ENCODE measurements at places on chromosomes 4 and X. TPM values are rescaled to one million over a fixed set of nuclear protein-coding genes. Genes with fewer than 3 reads are reported as not detected.

The PNMA5 gene
- total RNA-seq: not detected

The MAGEC2 gene
- total RNA-seq: not detected

The TLR6 gene
- total RNA-seq: 0.11 TPM

The DUSP21 gene
- not detected for total RNA-seq

The ADAD1 gene
- total RNA-seq: not detected

The CXorf51B gene
- total RNA-seq: not detected

The UGT2B10 gene
- total RNA-seq: not detected

The CD40LG gene
- total RNA-seq: not detected

The GAGE12J gene
- not detected for total RNA-seq

The TMEM271 gene
- not detected for total RNA-seq

The GLOD5 gene
- not detected for total RNA-seq

The FGF5 gene
- 0.09 TPM for total RNA-seq

The FAM3A gene
- 20.3 TPM for total RNA-seq

The KCND1 gene
- total RNA-seq: 0.22 TPM

The KIAA1210 gene
- total RNA-seq: not detected

The ARSJ gene
- 10.1 TPM for total RNA-seq

The GRIPAP1 gene
- total RNA-seq: 17.6 TPM

The RUFY3 gene
- 52.2 TPM for total RNA-seq

The CFP gene
- 0.11 TPM for total RNA-seq
